ENCODE measurements at places on chromosomes 4 and X.
A peak's percentile ranks its signal among the peaks of the same experiment; 100 is the strongest.

- no peak for DNase-seq
Observed at GRCh38 chrX:108304757-108305156, 133.5 kb downstream of the COL4A6 start.

DNA sequence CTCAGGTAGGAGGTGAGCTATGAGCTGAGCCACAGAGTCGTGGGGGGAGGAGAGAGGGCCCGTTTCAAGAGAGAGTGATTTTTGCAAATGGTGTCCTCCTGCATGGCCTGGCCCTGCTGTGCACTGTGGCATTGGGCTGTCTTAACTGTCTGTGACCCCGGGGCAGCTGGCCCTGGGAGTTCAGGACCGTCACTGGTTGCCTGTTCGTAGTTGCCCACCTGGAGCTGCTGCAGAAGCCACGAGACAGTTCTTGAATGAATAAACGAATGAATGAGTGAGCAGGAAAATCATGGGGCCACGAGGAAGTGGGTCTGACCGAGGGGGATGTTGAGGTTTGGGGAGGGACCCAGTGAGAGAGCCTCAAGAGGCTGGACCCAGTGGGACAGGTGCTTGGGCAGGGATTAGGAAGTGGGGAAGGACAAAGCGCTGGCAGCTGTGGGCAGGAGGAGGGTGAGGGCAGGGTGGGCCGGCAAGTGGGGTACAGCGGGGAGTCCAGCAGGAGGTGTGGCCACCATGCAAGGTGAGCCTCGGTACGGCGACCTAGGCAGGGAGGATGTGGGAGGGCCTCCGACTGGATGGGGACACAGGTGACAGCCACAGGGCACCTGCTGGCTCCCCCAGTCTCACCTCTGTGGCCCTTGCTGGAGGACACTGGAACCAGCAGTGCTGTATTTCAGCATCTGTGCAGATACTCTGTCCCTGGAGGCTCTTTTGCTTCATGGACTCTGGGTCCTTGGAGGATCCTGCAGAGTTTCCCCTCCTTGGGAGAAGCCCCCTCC, 10.2 kb downstream of the RGS12 start:
- DNase-seq = no peak

- no peak for DNase-seq
Observed at GRCh38 chrX:68703846-68704245, 56.4 kb downstream of the STARD8 start.

DNA sequence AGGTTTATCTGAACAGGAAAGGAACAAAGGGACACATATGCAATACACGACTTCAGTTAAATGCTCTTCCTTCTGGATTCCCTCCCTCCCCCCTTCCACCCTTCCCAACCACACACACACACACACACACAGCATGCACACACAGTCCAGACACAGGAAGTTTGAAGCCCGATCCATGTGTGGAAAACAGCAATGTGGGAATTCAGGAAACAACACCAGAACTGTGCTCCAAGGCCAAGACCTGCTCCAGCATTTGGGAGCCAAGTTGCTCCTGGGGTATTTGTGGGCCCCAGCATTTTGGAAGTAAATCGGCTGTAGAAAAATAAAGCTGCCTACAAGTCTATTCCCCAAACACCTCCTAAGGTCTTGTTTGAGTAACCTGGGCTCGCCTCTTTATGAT, 5.6 kb upstream of the AMOT start:
- no peak for DNase-seq

DNA sequence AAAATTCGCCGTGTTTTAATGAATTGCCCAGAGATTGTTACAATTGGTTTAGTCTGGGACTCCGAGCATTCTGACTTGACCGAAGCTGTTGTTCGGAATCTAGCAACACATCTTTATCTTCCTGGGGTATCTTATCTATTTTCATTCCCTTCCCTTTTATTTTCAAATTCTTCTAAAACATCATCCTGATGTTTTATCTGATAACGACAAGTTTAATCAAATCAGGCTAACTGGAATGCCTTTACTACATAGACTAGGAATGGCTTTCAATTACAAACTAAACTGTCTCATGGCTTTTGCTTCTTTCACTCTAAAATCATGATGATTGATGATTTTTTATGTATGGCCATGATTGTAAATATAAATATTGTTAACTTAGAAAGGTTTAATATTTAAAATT, 48.0 kb downstream of the USP53 start:
- DNase-seq = no peak

GRCh38 chr4:92825256-92825655, 521.5 kb downstream of the GRID2 start:
- DNase-seq = no peak

GRCh38 chrX:15497865-15498264, 2.7 kb upstream of the BMX start:
- DNase-seq = peak; percentile 15

- no peak for DNase-seq
Observed at GRCh38 chr4:100826808-100827548, 309.2 kb upstream of the EMCN start.

DNA sequence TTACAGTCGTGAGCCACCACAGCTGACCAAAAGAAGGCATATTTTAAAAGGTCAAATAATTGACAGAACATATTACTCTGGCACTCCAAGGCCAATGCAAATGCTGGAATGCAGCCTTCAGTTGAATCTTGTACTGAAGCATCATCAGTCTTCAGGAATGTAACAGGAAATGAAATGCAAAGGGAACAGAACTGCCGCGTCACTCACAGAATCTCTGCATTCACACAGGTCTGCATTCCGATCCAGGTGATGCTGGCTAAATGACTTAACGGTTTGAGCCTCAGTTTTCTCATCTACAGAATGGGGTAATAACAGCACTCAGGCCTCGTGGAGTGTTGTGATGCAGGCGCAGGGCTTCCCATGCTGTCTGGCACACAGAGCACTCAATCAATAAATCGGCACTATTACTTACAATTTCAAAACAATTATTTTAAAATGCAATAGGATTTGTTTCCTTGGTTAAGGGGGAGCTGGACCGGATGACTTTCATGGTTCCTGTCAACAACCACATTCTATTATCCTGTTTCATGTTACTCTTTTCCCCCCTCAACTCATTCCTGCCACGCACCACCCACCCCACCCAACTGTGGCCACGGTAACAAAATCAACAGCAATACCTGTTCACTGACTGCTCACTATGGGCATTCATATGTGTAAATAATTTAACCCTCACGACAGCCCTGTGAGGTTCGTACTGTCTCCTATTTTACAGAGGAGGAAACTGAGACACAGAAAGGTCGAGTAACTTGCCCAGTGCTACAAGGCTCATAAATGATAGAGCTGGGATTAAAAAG, 32.4 kb downstream of the IGFBP7 start:
- no peak for DNase-seq

GRCh38 chrX:72202792-72203401, 21.3 kb downstream of the PIN4 start:
- no peak for DNase-seq

DNA sequence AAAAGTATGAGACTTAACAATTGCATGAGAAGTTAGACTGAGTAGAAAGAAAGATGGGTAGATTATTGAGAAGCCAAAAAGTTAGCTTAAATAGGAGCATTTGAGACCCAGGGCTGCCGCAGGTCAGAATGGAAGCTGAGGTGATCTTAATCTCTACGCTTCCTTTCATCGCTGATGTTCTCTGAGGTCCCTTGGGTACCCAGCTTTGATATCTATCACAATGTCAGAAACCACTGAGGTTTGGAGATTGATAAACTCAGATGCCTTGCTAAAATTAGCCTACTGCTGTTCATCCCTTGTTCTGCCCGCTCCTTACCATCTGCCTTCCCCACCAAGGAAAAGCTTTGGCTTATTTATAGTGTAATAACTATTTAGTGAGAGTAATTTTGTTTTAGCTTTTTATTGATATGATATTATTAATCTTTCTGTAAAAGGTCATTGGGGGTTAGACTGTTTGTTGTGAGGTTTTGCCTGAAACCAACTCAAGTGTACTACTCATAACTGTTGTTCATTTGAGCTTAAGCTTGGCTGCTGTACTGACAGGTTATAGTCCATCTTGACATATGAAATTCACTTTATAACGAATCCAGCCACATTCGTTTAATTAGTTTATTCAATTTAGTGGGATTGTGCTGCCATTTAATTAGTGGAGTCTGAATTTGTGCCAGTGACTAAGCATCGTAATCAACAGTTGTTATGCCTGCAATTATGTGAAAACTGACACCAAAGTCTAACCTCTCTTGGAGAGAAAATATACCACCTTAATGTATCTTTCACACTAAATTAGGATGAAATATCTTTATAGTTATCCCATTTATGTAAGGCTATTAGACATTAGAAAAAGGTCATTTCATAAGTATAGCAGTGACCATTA, 15.1 kb downstream of the MCUB start:
- DNase-seq = peak; percentile 1

DNA sequence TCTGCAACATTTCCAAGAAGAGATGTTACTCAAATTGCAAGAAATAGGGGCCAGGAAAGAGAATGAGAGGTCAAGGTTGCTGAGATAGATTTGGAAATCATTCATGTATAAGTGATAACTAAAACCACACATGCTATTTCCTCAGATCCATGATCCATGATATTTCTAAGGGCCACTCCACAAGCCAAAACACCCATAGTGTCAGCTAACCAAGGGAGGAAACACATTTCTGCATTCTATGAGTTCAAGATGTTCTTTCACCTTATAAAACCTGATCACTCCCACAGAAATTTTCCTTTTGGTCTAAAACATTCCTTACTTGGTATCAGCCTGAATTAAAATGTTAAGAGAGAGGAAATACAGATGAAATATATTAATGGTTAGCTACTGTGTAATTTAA, 47.2 kb downstream of the TBCK start:
- no peak for DNase-seq

DNA sequence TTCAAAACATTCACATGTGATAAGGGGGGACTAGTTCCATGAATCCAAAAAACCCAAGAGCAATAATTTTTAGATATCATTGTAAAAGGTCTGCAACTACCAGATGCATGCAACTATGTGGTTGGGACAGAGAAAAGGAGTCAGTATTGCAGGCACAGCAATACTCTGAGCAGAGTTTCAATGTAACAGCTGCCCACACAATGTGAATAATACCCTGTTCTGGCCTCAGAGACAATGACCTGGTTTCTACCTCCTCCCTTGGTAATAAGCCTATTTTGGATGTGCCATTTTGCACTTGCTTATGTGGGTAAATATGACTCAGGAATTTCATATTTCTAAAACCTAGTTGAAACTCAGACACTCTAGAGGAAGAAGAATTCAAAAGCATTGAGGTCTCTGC, 194.8 kb upstream of the RASGEF1B start:
- DNase-seq = no peak

- DNase-seq = no peak
Observed at GRCh38 chr4:185801471-185801870, 10.5 kb downstream of the SORBS2 start.

DNA sequence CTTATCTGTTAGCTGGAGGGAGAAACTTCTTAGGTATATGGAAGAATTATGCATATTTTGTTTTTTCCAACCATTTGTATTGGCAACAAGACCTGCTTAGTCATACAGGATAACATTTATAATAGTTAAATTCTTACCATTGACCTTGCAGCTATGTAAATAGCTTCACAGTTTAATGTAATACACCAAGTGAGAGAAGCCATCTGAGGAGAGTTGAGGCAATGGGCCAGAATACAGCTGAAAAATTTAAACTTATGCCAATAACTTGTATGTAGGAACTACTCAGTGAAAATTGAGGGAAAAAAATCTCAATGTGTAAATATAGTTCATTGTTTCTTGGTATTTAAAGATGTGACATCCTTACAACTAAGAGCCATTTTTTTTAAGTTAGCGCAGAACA, 273.5 kb downstream of the DACH2 start:
- no peak for DNase-seq

DNA sequence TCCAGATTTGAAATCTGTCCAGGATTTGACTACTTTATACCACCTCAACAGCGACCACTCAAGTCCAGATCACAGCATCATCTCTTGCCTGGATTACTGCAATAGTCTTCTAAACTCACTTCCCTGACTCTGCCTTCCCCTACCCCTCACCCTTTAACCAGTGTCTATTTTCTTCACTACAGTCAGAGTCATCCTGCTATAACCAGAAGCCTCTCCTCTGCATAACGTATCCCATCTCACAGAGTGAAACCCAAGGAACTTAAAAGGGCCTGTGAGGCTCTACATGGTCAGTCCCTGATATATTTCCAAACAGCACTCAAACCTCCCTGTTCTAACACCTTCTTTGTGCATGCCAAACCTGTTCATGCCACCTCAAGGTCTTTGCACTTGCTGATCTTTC, 40.7 kb upstream of the SCOC start:
- no peak for DNase-seq

DNA sequence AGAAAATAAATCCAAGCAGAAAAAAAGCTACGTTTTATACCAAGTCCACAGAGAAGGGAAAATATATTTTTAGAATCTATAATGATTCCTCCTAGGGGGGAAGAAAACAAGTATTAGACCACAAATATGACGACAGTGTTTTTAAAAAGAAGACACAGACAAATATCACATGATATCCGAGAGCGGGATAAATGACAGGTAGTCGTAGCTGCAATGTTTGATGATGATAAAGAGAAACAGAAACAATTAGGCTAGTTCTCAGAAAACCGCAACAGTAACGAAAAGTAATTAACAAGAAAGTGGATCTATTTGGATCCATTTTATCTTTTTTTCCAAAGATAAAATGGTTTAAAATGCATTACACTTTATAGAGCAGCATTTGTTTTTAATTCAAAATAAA, 918 bp downstream of the HAUS3 start:
- DNase-seq = no peak

GRCh38 chr4:153186046-153186728, 18.1 kb upstream of the TRIM2 start:
- no peak for DNase-seq

DNA sequence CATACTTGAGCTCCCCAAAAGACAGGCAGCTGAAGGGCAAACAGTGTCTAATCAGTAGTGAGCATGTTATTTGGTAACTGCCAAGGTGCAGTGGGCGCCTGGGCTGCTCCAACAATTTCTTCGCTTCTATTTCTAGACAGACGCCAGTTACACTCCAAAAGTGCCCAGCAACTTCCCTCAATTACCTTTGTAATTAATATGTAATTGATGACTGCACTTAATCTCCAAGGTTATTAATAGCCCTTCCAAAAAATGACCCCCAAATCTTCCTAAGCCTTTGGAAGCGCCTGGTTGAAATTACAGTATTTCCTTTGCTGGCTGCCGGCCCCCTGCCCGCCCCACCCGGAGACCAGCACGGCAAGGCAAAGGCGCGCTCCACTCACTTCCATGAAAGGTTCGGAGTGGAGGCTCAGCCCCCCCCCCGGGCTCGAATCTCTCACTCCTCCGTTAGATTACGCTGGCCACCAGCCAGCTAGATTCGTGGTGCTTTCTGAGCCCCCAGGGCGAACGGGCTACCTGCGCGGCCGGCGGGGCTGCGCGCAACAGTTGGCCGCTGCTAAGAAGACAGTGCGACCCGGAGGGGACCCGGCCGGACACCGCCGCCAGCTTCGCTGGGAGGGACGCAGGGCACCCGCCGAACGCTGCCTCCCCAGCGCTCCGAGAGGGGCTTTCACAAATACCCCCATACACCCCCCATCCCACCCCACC, 1.9 kb downstream of the GPC4 start:
- DNase-seq = no peak

Measured in effector CD8-positive, alpha-beta T cell (primary cell).